ENCODE measurements at places on chromosomes 12 and 14. TPM values are rescaled to one million over a fixed set of nuclear protein-coding genes. Genes with fewer than 3 reads are reported as not detected.
A peak's percentile ranks its signal among the peaks of the same experiment; 100 is the strongest.

The IRAK3 gene
- total RNA-seq = 17.0 TPM

- DNase-seq = peak; percentile 29
Measured at GRCh38 chr14:74500417-74501134, 7.0 kb downstream of the ISCA2 start.

The REP15 gene
- 3.6 TPM for total RNA-seq

DNA sequence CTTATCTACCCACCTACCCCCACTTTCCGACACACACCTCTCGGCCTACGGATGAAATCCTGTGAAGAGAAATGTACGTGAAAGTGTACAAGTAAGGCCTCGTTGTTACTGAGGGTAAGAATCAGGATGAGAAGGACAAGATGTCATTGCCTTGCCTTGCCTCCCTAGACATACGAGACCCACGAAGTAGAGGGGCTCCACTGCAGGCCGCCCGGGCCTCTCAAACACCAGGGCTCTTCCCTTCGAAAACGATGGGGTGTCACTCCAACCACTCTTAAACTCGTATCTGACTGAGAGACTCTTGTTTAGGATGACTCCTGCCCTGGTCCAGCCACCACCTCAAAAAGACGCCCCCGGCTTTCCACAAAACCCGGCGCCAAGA is 498 bp downstream of the RACGAP1 start:
- no peak for DNase-seq

The PROX2 gene
- not detected for total RNA-seq

The MORN3 gene
- total RNA-seq = 0.11 TPM

The HNF1A gene
- not detected for total RNA-seq

The TULP3 gene
- 17.1 TPM for total RNA-seq

DNA sequence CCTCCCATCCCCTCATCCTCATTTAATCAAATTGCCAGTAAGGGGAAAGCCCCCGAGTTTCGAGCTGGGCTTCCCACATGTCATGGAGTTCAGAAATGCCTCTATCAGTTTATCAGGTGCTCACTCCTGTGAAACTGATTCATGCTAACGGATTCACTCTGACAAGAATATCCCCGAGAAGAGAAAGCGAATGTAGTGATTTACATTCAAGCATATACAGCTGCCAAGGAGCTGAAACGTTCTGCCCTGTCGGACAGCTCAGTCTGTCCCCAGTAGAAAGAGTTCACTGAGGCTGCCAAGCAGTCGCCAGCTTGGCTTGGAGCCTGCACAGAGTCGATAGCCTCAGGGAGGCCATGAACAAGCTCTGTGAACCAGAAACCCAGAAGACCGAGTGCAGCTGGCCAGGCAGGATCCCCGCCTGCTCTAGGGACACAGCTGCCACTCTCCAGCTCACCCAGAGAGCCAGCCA is 88.4 kb downstream of the TMCC3 start:
- DNase-seq = no peak

- no peak for DNase-seq
Measured at GRCh38 chr14:34424488-34424887, 37.6 kb downstream of the SPTSSA start.

The LHX5 gene
- total RNA-seq = not detected

The OASL gene
- total RNA-seq = 0.32 TPM

DNA sequence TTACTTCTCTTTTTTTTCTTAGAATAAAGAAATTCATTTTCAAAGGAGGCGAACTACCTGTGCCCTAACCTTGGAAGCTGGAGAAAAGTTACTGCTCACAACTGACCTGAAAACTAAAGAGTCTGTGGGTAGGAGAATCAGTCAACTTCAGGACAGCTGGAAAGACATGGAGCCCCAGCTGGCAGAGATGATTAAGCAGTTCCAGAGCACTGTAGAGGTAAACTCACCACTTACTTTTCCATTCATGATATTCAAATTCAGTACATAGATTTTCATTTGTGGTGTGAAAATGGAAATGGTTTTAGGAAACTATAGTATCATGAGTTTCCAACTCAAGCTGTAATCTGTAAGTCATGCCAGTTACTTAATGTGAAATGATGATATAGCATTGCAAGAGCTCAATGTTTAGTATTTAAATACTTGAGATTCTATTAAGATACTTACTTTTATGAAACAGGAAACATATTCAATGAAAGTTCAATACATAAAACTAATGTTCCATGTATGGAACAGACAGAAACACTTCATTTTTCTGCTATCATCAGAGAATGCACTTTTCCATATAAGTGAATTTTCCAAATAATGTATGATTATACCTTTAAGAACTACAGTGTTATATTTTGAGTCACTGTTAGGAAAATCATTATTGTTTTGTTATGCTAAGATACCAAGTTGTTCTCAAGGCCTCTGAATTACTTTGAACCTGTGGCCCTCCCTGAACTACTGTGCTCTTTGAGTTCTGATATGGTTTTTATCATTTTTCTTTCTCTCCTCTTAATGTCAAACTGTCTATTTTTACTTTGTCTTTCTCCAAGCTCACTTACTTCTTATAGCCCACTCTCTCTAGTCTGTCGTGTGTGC is 119.0 kb downstream of the ESR2 start:
- DNase-seq = no peak

GRCh38 chr14:80768646-80769045 is 172.9 kb downstream of the CEP128 start:
- no peak for DNase-seq

The MAGOHB gene
- total RNA-seq = 13.8 TPM

DNA sequence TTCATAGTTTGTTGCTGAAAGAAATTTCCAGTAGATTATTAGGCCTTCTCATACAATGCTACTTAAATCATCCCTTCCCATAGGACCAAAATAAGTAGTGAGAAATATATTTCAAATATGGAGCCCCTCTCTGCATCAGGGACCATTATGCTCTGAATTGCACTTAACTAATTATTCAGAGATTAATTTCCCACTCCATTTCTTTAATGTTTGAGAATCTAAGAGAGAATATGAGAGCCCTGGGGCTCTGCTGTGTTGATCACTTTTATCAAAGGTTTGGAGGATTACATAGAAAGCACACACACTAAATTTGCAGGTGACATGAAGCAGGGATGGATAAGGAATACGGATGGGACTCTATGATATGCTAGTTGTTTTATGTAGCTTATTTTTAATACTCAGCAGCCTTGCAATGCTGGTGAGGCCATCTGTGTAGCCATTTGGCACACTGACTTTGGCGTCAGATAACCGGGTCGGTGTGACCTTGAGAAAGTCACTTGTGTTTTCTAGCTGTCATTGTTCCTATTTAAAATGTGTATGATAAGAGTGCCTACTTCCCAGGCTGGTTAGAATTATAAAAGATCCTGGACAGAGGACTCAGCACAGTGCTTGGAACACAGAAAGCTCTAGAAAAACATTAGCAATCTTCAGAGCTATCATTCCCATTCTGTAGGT is 49.9 kb upstream of the FBXO21 start:
- DNase-seq = no peak

GRCh38 chr12:30796891-30797371 is 42.2 kb upstream of the CAPRIN2 start:
- no peak for DNase-seq

The PMCH gene
- not detected for total RNA-seq

DNA sequence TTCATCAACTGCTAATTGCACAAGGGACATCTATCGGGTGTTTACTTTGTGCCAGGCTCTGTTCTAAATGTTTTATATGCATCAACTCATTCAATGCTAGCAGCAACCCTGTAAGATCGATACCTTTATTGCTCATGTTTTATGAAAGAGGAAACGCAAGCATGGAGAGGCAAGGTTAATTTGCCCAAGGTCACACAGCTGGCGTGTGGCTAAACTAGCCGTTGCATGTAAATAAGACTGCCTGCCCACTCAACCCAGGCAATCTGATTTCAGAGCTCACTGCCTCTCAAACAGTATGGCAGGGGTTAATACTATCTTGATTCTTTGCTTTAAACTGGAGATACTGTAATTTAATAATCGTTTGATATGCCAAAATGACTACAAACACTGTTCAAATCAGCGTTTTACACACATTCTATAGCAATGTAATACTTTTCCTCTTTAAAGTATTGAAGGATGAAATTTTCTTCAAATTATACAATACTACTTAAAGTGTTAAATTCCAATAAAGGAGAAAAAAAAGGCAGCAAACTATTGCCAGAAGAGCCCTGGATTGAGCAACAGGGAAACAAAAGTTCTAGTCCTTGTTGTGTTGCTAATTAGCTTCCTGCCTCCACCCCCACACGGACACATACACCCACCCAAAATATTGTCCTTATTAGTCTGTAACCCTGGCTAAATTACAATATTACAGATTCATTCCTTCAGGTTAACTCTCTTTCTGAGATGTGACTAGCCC is 39.1 kb upstream of the DHRS7 start:
- DNase-seq = no peak

The P2RX4 gene
- 6.1 TPM for total RNA-seq

The CEP170B gene
- 19.1 TPM for total RNA-seq

- DNase-seq = peak; percentile 70
Measured at GRCh38 chr14:105199093-105199492, 18.0 kb upstream of the NUDT14 start.

GRCh38 chr12:49698619-49699545 is 8.3 kb downstream of the FMNL3 start:
- peak; percentile 72 for DNase-seq

The NEUROD4 gene
- not detected for total RNA-seq

DNA sequence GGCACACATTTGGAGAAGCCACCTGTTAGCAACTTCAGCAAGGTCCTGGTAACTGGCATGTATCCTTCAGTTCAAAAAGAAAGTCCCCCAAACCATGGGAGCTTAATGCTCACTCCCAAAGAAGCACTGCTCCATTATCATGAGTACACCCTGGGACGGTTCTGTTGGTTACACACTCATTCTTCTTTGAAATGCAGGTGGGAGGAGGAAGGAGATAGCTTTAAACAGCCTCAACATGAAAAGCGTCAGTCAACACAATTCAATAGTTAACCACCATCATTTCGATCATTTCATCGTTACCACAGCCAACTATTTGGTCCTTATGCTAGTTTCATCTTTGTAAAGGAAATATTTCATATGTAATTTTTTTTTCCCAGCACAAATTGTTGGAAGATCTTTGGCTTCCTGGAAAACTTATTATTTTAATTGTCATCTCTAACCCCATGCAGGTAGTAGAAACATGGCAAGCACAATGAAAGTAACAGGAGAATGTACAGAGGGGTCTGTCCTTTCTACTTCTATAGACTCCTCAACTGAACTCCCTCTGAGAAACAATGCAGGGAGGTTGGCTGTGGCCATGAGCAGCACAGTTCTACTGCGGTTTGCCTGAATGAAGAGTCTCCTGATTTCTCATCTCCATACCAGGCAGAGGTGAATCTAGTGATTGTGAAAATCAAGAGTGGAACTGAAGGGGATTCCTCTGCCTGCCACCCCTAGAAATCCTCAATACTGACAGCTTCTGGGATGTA is 196.4 kb upstream of the FOXN3 start:
- no peak for DNase-seq

The MYRFL gene
- not detected for total RNA-seq

The ENDOU gene
- total RNA-seq = 0.28 TPM

The FOS gene
- total RNA-seq = 42.3 TPM

DNA sequence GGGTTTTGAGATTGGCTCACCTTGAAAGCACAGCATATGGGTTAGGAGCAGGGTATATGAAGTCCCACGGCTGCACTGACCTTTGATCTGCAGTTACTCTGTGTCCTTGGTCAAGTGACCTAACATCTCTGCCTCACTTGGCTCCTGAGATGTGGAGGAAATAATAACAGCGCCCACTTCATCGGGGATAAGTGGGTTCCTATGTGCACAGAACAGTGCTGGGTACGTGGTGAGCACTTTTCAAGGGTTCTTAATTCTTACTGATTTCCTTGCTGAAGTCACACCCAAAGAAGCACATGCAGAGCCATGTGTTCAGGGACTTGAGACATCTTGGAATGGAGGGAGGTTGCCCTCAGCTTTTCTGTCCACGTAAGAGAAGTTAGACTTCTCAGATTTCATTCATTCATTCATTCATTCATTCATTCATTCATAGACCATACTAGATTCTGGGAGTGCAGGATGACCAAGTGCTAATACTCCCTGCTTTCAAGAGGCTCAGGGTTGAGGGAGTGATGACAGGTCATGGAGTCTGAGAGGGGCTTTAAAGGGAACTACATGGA is 39.4 kb downstream of the ADGRD1 start:
- DNase-seq = no peak

DNA sequence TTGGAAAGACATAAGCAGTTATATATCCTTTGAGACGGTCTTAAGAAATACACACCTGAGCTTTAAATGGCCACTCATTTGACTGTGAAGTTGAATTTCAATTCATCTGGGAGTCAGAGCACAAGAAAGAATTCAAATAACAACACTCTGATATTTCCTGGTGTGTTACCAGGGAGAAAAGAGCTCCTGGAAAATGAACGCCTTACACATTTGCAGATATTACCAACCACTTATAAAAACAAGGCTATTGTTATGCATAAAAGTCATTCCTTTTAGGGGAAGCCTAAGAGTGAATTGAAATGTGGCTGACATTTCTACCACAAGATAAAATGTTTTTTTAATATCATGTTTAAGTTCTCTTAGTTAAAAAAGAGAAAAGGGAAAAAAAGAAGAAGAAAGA is 229.2 kb upstream of the PLEKHG7 start:
- no peak for DNase-seq

Measured in right cardiac atrium (tissue), 5 donors.